ENCODE measurements at places on chromosomes 7 and 10. TPM values are rescaled to one million over a fixed set of nuclear protein-coding genes. Genes with fewer than 3 reads are reported as not detected.

The PAPSS2 gene
- polyA plus RNA-seq = 55.0 TPM

The TMEM236 gene
- not detected for polyA plus RNA-seq

The IL6 gene
- polyA plus RNA-seq = 13.6 TPM

The GPR26 gene
- polyA plus RNA-seq = not detected

The ASB10 gene
- polyA plus RNA-seq = not detected

The BICC1 gene
- polyA plus RNA-seq = 2.2 TPM

The PPP3CB gene
- 18.4 TPM for polyA plus RNA-seq

The TBX20 gene
- polyA plus RNA-seq = 1.5 TPM

Data from SK-N-SH (cell line).